ENCODE measurements at places on chromosomes 1 and 21. TPM values are rescaled to one million over a fixed set of nuclear protein-coding genes. Genes with fewer than 3 reads are reported as not detected.
A peak's percentile ranks its signal among the peaks of the same experiment; 100 is the strongest.

FMN2 gene
- total RNA-seq = 13.2 TPM

PPIAL4G gene
- not detected for total RNA-seq

CD5L gene
- not detected for total RNA-seq

CFHR1 gene
- 0.56 TPM for total RNA-seq

TLR5 gene
- 0.30 TPM for total RNA-seq

C1orf94 gene
- not detected for total RNA-seq

ACADM gene
- total RNA-seq = 59.5 TPM

RGS4 gene
- total RNA-seq = 0.84 TPM

CYP4X1 gene
- total RNA-seq = 0.42 TPM

RIMS3 gene
- 22.9 TPM for total RNA-seq

- H3K36me3 ChIP-seq = no peaks in the 10 kb centered on the region
- no peaks in the 10 kb centered on the region for H3K4me1 ChIP-seq
- H3K4me3 ChIP-seq = no peak overlapping the region
- H3K27me3 ChIP-seq = no peaks in the 10 kb centered on the region
- DNase-seq = no peak
These were observed 194.0 kb downstream of the KCNK2 start for GRCh38 chr1:215276582-215276981.

- DNase-seq = no peak
- H3K36me3 ChIP-seq = peaks cover 8% of the 10 kb centered on the region
- no peak overlapping the region for H3K27ac ChIP-seq
- no peaks in the 10 kb centered on the region for H3K27me3 ChIP-seq
- H3K4me3 ChIP-seq = no peak overlapping the region
These were observed 22.0 kb downstream of the THAP3 start for GRCh38 chr1:6646499-6647148.

- H3K27me3 ChIP-seq = no peaks in the 10 kb centered on the region
- no peaks in the 10 kb centered on the region for H3K36me3 ChIP-seq
- no peak for DNase-seq
- no peaks in the 10 kb centered on the region for H3K4me1 ChIP-seq
These were observed 102.0 kb downstream of the LHX9 start for GRCh38 chr1:198019126-198019525.

GRCh38 chr1:208079161-208079560 lies 165.0 kb downstream of the PLXNA2 start:
- H3K36me3 ChIP-seq = peaks cover 2% of the 10 kb centered on the region
- H3K27me3 ChIP-seq = peaks cover 2% of the 10 kb centered on the region
- no peak for DNase-seq
- no peak overlapping the region for H3K4me3 ChIP-seq
- H3K27ac ChIP-seq = no peak overlapping the region
- H3K4me1 ChIP-seq = peaks cover 74% of the 10 kb centered on the region

DNA sequence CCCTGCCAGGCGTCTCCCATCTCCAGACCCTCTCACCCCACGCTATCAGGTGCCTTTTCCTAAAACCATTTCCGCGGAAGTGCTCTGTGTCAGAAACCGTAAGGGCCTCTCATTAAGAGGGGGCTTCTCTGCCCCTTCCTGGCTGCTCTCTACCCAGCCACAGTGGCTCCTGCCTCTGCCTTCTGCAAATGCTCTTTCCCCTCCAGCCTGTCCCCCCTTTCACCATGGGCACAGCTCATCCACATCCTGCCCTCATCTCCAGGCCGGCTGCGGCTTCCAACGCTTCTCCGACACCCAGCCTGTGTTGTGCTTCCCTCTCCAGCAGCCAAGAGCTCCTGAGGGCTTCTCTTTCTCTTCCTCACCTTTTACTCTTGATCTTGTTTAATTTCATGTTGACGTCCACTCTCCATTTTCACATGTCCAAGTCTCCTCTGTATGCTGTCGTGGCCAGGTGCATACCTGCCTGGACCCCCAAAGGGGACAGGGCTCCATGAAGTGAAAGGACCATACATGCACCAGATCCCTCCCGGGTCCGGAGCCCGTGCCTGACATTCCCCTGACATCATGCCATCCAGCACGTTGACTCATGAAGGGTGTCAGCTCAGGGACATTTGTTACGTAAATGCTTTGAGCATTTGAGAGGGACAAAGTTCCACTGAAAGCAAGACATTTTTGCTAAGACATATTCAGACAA lies 306.5 kb downstream of the AJAP1 start:
- peak overlapping the region; percentile 61 for H3K27ac ChIP-seq
- H3K27me3 ChIP-seq = peaks cover 33% of the 10 kb centered on the region
- DNase-seq = no peak
- H3K4me1 ChIP-seq = peaks cover 15% of the 10 kb centered on the region

DNA sequence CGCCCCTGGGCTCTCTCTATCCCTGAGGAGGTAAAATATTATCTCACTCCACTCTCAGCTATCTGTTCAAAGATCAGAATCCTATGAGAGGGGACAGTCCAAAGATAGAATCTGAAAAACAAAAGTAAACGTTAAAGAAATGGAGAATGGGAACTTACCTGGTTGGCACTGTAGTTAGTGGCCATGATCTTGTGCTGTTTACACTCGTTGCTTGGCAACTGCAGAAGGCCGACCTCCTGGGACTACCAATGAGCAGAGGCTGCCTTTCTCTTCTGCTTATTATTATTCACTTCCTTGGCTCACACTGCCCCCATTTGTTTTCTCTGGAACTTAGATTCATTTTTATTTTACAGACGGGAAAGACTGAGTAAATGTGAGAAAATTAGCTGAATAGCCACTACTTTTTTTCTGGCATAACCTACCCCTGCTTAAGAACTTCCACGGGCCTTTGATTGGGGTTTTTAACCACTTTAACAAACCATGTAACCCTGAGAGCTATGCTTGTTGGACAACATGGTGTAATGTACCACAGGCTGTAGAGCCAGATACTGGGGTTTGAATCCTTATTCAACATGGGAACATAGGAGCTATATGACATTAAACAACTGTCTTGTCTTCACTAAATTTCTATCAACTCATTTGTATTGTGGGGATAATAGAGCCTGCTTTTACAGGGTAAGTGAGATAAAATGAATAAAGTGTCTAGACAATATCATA lies at the start of gene CFAP126:
CFAP126 (minus strand) TSS at position 193 of the 717 bp plus-strand sequence; CDS start at position 185, 8 bp downstream.
- H3K36me3 ChIP-seq = peaks cover 12% of the 10 kb centered on the region
- H3K4me1 ChIP-seq = peaks cover 12% of the 10 kb centered on the region
- H3K27ac ChIP-seq = no peak within 1 kb of the TSS
- no peaks in the 10 kb centered on the region for H3K27me3 ChIP-seq

DNA sequence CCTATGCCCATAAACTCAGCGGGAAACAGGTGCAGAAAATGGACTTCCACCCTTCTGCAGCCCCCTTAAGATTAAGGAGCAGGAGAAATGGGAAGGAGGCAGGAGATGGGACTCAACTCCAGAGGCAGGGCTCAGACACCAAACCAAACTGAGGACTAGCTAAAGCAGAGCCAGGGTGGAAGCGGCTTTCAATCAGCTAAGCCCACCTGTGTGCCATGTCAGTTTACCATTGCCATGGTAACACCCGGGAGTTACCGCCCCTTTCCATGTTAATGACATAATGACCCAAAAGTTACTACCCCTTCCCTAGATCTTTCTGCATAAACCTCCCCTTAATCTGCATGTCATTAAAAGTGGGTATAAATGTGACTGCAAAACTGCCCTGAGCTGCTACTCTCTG lies 653.5 kb downstream of the PTPRU start:
- no peak for DNase-seq
- H3K36me3 ChIP-seq = no peaks in the 10 kb centered on the region
- H3K27ac ChIP-seq = no peak overlapping the region
- H3K4me1 ChIP-seq = no peaks in the 10 kb centered on the region

GRCh38 chr1:201072149-201072548 lies 40.1 kb downstream of the CACNA1S start:
- no peak for DNase-seq
- H3K4me3 ChIP-seq = no peak overlapping the region
- peaks cover 20% of the 10 kb centered on the region for H3K4me1 ChIP-seq
- no peaks in the 10 kb centered on the region for H3K27me3 ChIP-seq
- H3K36me3 ChIP-seq = no peaks in the 10 kb centered on the region

GRCh38 chr1:217089361-217090014 lies 366.3 kb upstream of the ESRRG start:
- H3K4me1 ChIP-seq = peaks cover 25% of the 10 kb centered on the region
- peak overlapping the region; percentile 76 for H3K27ac ChIP-seq
- peak overlapping the region; percentile 83 for H3K4me3 ChIP-seq
- no peaks in the 10 kb centered on the region for H3K36me3 ChIP-seq

DNA sequence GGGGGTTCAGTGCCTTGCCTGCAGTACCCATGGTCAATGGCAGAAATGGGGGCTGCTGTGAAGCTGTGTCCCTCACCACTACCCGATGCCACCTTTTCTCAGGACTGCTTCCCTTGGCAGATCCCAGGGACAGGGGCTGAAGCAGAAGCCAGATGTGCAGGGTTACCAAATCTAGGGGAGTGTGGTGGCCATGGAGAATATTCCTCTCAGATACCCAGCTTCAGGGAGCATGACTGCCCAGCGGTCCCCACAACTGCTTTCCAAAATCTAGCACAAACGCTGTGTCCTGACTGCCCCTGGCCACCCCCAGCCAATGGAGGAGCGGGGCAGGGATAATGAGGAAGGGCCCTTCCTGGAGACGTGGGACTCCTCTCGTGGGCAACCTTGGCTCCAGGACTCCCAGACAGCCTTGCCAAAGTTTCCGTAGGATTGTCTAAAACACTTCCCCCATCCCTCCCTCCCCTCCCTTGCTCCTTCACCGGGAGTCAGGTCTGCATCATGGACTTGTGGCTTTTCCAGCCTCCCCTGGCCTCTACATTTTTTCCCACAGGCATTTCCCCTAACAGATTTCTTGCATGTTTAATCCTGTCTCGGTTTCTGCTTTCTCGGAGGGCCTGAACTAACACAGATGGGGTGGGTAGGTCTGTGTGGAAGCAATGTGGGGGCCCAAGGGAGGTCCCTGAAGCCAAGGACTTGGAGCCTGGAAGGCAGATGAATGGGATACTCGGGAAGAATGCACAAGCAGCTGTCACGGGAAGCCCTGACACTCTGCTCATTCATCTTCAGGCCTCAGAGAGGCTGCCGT lies 80.5 kb downstream of the OMA1 start:
- no peaks in the 10 kb centered on the region for H3K36me3 ChIP-seq
- no peak overlapping the region for H3K4me3 ChIP-seq
- H3K27ac ChIP-seq = no peak overlapping the region
- no peak for DNase-seq
- H3K4me1 ChIP-seq = peaks cover 12% of the 10 kb centered on the region
- H3K27me3 ChIP-seq = no peaks in the 10 kb centered on the region

GRCh38 chr1:161285521-161285920 lies 24.2 kb downstream of the MPZ start:
- no peak overlapping the region for H3K4me3 ChIP-seq
- peaks cover 43% of the 10 kb centered on the region for H3K27me3 ChIP-seq
- H3K36me3 ChIP-seq = peaks cover 6% of the 10 kb centered on the region
- no peak for DNase-seq
- no peaks in the 10 kb centered on the region for H3K4me1 ChIP-seq

- H3K36me3 ChIP-seq = peaks cover 8% of the 10 kb centered on the region
- DNase-seq = no peak
- H3K4me1 ChIP-seq = peaks cover 40% of the 10 kb centered on the region
These were observed 38.6 kb downstream of the SSBP3 start for GRCh38 chr1:54367613-54368012.

DNA sequence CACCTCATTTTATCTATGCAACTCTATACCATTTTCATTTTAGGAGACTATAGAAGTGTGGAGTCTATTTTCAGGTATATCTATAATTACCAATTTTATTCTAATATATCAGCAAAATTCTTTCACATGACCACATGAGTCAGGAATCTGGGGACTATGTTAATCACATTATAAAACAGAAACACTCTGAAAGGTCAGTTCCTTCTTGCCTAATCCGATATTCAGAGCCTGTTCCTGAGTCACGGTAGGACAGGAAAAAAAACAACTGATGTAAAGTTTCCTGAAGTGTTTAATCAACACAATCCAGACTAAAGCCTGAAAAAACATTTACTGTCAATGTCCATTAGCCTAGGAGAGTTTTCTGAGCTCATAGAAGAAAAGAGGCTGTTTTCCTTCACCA lies 1902.3 kb downstream of the NCAM2 start:
- DNase-seq = no peak
- H3K4me1 ChIP-seq = no peaks in the 10 kb centered on the region
- H3K27ac ChIP-seq = no peak overlapping the region
- no peaks in the 10 kb centered on the region for H3K27me3 ChIP-seq
- no peaks in the 10 kb centered on the region for H3K36me3 ChIP-seq

GRCh38 chr1:203557390-203557789 lies 63.4 kb downstream of the OPTC start:
- H3K4me3 ChIP-seq = no peak overlapping the region
- peaks cover 45% of the 10 kb centered on the region for H3K4me1 ChIP-seq
- no peak for DNase-seq
- peak overlapping the region; percentile 13 for H3K27ac ChIP-seq
- no peaks in the 10 kb centered on the region for H3K36me3 ChIP-seq
- no peaks in the 10 kb centered on the region for H3K27me3 ChIP-seq

GRCh38 chr1:228979325-228979699 lies 244.0 kb downstream of the RHOU start:
- no peak overlapping the region for H3K4me3 ChIP-seq
- no peaks in the 10 kb centered on the region for H3K36me3 ChIP-seq
- H3K27me3 ChIP-seq = peaks cover 11% of the 10 kb centered on the region
- no peak overlapping the region for H3K27ac ChIP-seq

GRCh38 chr1:21251773-21252471 lies 38.3 kb downstream of the ECE1 start:
- H3K27me3 ChIP-seq = no peaks in the 10 kb centered on the region
- no peak overlapping the region for H3K4me3 ChIP-seq
- DNase-seq = no peak
- no peaks in the 10 kb centered on the region for H3K36me3 ChIP-seq
- H3K4me1 ChIP-seq = peaks cover 4% of the 10 kb centered on the region

DNA sequence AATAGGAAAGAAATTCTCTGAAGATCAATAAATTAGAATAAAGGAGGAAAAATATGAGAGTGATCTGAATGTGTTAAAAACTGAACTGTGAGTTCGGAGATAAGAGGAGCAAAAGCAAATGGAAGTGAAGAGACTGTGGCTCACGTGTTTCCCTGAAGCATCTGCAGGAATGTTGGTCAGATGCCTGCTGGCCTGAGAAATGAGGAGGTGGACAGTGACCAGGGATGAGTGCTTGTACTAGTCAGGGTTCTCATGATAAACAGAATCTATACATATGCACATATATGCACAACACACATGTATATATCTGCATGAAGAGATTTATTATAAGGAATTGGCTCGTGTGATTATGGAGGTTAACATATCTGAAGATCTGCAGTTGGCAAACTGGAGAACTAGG lies 103.4 kb upstream of the TIAM1 start:
- no peak overlapping the region for H3K27ac ChIP-seq
- peaks cover 20% of the 10 kb centered on the region for H3K36me3 ChIP-seq
- H3K4me1 ChIP-seq = peaks cover 12% of the 10 kb centered on the region
- DNase-seq = no peak

DNA sequence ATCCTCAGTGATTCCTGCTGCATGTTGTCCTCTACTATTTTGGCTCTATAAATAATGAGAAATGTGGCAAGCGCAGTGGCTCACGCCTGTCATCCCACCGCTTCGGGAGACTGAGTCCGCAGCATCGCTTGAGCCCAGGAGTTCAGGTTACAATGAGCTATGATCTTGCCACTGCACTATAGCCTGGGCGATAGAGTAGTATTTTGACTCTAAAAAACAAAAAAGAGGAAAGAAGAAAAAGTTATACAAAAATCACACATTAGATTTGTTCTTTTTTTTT lies 756 bp upstream of the SLC25A44 start:
- peaks cover 5% of the 10 kb centered on the region for H3K36me3 ChIP-seq
- H3K27me3 ChIP-seq = no peaks in the 10 kb centered on the region
- peaks cover 19% of the 10 kb centered on the region for H3K4me1 ChIP-seq
- H3K27ac ChIP-seq = peak overlapping the region; percentile 95
